Suppressor macrophage treated with lipopolysaccharide for 1 hour (primary cell): ENCODE measurements at places on chromosomes 5 and 9.
A peak's percentile ranks its signal among the peaks of the same experiment; 100 is the strongest.

DNA sequence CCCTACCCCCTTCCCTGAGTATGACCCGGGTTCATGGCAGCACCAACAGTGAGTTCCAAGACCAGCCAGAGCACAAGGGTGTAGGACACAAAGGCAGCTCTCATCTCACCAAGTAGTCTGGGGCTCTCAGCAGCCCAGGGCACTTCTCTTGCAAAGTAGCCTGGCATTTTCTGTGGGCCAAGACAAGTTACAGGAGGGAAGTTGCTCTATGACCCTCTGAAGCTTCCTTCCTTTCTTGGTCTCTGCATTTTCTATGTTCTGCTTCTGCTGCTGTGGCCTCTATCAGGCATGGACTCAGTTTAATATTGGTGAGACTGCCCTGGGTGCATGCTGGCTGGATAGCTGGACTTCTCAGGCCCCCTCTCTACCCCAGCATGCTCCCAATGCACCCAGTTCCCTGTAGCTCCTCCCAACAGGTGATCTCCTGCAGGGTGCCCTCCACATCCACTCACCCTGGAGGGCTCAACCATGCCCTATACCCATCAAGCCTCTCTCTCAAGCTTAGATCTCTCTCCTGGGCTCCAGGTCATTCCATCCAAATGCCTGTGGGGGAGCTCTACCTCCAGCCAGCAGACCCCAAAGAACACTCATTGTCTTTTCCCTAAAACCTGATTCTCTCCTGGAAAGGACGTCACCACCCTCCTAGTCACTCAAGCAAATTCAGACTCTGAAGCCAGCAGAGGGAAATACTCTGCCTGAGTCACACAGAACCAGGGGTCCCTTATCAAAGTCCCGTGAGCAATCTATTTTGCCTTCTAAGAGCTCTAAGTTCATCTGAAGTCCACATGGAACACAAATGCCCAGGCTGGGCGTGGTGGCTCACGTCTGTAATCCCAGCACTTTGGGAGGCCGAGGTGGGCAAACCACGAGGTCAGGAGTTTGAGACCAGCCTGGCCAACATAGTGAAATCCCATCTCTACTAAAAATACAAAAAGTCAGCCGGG lies 13.8 kb downstream of the TBC1D2 start:
- DNase-seq: peak; percentile 28

- DNase-seq: no peak
These were observed 78.2 kb downstream of the CYFIP2 start for GRCh38 chr5:157343842-157344790.

DNA sequence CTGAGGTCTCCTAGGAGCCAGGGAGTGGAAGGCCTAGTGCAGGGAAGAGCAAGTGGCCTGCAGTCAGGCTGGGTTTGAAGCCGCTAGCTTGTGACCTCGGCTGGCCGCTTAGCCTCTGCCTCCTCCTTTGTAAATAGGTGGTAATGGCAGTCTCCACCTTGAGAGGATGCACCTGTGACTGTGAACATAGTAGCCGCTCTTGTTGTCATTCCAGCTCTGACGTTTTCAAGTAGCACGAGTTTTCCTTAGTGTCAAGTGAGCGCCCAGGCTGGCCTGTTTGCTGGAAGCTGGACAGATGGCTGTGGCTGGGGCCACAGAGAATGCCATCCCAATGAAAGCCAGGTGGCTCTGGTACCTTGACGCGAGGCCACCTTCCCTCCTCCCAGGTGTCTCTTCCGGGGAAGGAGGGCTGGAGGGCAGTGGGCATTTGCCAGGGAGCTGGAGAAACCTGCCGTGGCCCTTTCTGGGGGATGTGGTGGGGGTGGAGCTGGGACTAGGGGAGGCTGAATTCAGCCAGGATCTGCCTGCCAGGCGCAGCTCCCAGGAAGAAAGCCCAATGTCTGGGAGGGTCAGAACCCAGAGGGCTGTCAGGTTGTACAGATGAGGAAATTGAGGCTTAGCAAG lies 2.5 kb downstream of the ASS1 start:
- DNase-seq: no peak

DNA sequence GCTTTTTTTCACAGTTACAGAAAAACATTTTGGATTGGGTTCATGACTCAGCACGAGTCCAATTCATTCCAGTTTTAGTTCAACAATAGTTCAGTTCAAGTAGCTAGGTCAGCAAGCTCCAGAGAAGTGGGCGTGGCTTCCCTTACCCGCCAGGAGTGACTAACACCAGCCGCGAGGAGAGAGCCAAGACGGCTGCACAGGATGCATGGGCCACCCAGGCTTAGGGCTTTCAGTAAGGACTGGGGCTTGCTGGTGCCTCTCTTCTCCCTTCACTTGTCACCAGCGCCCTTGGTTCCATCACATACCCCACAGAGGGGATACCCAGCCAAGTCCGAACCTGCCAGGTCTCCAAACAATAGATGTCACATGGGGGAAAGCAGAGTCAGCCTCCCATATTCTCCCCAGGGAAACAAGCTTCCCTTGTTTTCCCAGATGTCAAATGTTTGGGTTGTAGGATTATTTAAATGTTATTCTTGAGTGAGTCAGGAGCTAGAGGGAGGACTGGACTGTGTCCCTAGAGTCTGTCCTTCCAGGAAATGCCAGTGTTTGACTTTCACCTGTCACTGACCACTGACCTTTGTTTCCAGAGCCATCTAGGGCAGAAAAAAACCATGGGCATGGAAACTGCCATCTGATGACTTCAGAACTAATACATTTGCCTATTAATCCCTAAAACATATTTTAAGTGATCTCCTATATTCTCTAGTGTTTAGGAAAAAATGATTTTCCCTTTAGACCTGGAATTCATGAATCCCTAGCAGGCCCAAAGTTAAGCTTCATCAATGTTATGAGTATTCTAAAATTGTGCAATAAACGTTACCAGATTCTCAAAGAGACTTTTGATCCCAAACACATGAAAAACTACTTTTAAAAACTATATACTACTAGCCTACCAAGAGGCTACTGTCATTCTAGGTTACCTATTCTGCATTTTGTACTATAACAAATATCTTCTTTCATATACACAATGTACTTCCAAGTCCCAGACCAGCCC lies 51.9 kb downstream of the NIPAL4 start:
- peak; percentile 91 for DNase-seq

- DNase-seq: peak; percentile 61
These were observed 7.0 kb downstream of the IGFBPL1 start for GRCh38 chr9:38417003-38417945.

DNA sequence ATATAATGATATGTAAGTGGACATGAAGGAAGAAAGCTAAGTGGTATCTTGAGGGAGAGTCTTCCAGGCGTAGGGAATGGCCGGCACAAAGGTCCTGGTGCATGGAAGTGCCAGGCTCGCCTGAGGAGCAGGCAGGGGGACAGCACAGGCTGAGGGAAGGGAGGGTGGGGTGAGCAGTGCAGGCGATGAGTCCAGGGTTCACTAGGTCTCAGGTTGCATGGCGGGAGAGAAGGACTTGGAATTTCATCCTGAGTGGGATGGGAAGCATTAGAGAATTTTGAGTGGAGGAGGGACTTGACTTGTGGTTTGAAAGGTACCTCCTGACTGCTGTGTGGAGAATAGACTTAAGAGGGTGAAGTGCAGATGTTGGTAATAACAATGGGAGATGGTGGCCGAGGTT lies 268.9 kb downstream of the ARHGEF28 start:
- DNase-seq: no peak

DNA sequence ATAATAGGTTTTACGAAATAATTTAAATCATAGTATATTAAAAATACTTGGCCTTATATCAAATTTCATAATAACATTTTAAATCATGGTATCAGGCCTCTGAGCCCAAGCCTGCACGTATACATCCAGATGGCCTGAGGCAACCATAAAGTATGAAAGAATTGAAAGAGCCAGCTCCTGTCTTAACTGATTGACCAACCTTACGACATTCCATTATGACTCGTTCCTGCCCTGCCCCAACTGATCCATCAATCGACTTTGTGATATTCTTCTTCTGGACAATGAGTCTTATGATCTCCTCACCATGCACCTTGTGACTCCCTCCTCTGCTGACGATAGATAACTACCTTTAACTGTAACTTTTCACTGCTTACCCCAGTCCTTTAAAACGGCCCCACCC lies 545.0 kb downstream of the MTRR start:
- DNase-seq: no peak

GRCh38 chr9:91289244-91289643 lies 72.5 kb downstream of the AUH start:
- DNase-seq: no peak

- DNase-seq: peak; percentile 80
These were observed 47.1 kb upstream of the CTSL start for GRCh38 chr9:87678650-87679355.

- no peak for DNase-seq
These were observed 455.7 kb upstream of the NUDT12 start for GRCh38 chr5:104018299-104018698.

- no peak for DNase-seq
These were observed 63.7 kb upstream of the PRLR start for GRCh38 chr5:35294017-35294416.

DNA sequence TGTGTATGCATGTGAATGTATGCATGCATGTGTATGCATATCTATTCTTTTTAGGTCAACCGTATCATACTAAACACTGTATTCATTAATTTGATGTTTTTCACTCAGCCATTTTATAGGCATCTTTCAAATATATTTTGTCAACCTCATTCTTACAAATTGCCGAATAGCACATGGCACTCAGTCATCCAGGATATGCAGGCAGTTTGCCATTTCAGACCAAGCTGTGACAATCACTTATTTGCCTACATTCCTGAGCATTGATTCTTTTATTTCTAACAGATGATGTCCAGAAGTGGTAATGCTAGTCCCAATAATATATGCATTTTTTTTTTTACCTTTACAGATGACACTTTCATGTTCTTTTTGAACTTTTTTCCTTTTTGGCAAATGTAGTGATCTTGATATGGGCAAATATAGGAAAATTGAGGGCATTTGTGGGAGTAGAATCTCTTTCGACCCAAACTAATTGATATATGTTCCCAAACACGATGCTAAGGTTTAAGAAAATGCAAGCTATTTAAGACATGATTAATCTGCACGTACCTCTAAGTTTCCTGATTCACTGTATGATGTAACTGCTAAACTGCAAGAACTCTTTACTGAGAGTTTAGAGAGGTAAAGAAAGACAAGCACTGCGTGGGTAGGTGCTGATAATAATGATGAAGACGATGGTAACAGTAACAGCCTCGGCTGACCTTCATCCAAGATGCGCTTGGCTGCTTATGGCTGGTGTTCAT lies 153.9 kb upstream of the DAP start:
- DNase-seq: no peak

DNA sequence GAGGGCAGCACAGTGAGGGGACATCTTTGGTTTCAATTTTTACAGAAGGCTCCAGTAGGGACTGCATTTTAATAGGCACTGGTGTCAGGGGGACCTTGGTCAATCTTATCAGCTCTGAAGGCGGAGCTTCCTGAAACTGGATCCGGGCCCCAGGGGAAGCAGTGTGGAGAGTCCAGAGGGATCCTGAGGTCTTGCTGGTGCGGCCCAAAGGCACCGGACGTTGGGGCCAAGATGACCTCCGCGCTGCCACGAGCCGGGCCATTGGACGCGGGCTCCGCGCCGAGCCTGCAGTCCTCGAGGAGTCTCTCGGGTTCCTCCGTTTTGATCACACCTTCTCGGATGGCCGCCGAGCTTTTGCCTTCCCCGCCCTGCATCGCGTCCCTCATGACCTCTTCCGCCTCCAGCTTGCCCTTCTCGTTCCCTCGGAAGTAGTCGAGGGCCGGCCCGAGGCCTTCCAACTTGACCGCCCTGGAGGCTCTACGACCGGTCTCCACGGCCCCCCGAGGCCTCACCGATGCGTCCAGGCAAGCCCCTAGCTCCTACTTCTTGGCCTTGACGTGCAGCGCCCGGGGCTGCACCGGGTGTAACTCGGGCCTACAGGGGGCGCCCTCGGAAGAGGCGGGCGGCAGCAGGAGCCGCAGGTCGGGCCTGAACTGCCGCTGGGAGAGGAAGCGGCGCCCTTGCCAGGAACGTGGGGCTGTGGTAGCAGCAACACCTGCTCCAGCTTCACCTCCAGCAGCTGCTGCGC lies 18.8 kb downstream of the C5orf52 start:
- DNase-seq: peak; percentile 8

- no peak for DNase-seq
These were observed 13.3 kb upstream of the C5orf63 start for GRCh38 chr5:127086589-127086988.

GRCh38 chr5:7849681-7850394 lies 1.1 kb downstream of the CFAP90 start:
- no peak for DNase-seq

- no peak for DNase-seq
These were observed 169.2 kb upstream of the MAP1B start for GRCh38 chr5:71937921-71938698.

DNA sequence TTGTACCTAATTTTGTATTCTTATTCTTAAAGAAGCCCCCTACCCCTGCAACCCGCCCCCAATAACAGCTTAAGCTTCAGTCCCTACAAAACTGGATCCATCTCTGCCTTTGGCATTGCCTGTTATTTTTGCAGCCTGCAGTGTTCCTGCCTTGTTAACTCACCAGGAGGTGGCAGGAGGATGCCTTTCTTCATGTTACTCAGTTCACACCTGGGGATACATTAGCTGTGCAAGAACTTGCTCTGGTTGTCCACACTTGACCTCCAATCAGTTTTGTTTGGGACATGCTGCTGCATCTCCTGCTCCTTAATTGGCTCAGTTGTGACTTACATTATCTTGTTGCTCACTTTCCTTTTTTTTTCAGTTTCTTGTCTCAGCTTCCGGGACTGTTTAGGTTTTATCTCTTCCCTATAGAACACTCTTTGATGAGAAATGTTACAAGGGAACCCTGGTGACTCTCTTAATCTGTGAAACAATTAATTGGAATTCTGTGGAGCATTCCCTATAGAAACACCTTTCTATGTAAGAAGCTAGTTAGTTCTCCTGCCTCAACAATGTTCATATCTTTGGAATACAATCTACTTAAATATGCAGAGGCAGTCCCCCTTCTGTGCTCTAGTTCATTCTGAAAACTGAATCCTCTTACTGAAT lies 467.7 kb upstream of the ACO1 start:
- no peak for DNase-seq

DNA sequence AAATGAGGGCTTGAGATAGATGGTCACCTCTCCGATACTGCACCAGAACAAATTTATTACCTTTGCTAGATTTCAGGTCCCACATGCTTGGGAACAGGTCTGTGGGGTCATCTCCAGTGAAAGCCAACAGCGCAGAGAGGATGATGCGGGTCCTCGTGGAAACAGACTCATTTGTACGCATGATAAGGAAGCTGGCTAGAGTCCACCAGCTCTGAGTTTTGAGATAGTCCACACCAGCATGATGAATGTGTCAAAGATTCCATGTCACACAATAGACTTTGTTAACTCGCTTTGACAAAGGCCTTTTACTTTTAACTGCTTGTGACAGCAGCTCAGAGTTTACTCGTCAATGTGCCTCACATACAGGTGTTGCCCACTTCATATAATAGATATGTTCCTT lies 105.4 kb upstream of the TBCA start:
- no peak for DNase-seq
